ENCODE measurements at places on chromosomes 12 and 14.
A peak's percentile ranks its signal among the peaks of the same experiment; 100 is the strongest.

- no peak overlapping the region for H3K4me3 ChIP-seq
- H3K36me3 ChIP-seq = no peaks in the 10 kb centered on the region
- H3K27me3 ChIP-seq = peaks cover 55% of the 10 kb centered on the region
- H3K27ac ChIP-seq = no peak overlapping the region
- no peak for DNase-seq
Measured at GRCh38 chr14:32941668-32942065, 3.0 kb downstream of the NPAS3 start.

DNA sequence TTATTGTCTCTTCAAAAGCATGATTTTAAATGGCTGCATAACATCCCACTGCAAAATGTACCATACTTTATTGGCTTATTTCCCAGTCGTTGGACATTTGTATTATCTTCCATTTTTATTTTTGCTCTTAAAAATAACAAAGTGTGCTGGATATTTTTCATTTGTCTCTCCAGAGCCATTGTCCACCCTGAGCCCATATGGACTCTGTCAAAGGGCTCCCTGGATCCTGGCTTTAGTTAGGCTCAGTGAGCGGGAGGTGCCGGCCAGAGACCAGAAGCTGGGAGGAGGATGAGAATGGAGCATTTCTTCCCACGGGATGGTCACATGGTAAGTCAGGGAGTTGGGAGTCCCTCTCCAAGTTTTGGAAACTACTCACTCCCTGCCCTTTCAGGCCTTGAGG, 296.9 kb downstream of the NUAK1 start:
- peaks cover 8% of the 10 kb centered on the region for H3K4me1 ChIP-seq
- DNase-seq = no peak
- no peaks in the 10 kb centered on the region for H3K27me3 ChIP-seq
- no peak overlapping the region for H3K4me3 ChIP-seq
- H3K36me3 ChIP-seq = no peaks in the 10 kb centered on the region

DNA sequence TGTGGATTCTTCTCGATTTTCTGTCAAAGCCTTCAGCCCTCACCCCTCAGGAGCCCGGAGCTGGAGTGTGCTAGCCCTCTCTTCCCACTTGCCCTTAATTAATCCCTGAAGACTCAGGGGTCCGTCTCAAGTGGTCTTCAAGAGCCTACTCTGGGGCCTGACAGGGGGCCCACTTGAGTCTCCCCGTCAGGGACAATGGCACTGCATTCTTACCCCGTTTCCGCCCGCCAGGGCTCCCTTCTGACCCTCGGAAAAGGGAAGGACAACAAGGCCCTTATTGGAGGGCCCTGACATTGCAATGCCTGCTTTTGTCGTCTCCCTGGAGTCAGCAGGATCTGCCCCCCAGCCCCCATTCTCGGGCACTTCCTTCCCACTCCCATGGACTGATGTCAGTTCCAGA, 34.4 kb downstream of the TBX3 start:
- H3K4me3 ChIP-seq = no peak overlapping the region
- no peak for DNase-seq
- H3K27ac ChIP-seq = no peak overlapping the region
- no peaks in the 10 kb centered on the region for H3K36me3 ChIP-seq
- H3K4me1 ChIP-seq = peaks cover 2% of the 10 kb centered on the region
- no peaks in the 10 kb centered on the region for H3K27me3 ChIP-seq

GRCh38 chr12:14846876-14847580, 3.7 kb upstream of the ART4 start:
- peaks cover 73% of the 10 kb centered on the region for H3K4me1 ChIP-seq
- no peaks in the 10 kb centered on the region for H3K36me3 ChIP-seq
- peak overlapping the region; percentile 85 for H3K27ac ChIP-seq
- DNase-seq = no peak
- H3K4me3 ChIP-seq = no peak overlapping the region
- H3K27me3 ChIP-seq = no peaks in the 10 kb centered on the region

DNA sequence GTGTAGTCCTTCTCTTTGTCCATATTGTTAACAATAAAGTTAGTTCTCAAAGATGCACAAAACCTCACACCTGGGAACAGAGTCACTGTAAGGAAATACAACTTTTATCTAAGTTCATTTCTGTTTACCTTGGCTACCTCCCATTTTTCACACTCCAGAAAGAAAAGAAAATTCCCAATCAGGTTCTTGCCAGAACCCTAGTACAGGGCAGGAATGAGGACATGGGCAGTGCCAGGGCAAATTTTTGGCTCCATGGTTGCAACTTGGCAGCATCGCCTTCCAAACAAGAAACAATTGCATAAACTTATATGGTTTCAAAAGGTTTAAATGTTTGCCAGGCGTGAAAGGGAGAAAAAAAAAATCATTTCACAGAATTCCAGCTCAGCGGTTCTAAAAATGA, 296.3 kb upstream of the PRKD1 start:
- H3K4me1 ChIP-seq = peaks cover 15% of the 10 kb centered on the region
- no peaks in the 10 kb centered on the region for H3K36me3 ChIP-seq
- H3K4me3 ChIP-seq = no peak overlapping the region
- DNase-seq = no peak

DNA sequence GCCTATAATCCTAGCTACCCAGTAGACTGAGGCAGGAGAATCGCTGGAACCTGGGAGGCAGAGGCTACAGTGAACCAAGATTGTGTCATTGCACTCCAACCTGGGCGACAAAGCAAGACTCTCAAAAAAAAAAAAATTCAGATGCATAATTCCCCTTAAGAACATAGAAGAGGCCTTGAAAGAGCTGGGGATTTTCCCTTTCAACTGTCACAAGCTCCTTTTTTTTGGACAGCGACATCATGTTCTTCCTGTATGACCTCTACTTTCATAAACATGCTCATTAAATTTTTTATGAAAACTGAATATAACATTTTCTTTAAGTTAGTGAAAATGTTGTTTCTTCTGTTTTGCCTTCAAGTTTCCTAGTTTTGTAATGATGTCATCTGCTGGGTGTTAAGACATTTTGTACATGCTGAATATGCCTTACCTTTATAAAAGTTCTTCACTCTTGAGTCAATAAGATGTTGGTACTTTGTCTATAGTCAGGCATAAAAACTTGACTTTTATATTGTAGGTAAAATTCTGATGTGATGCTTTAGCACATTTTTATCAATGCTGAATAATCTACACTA, 76.0 kb downstream of the PTHLH start:
- H3K4me1 ChIP-seq = peaks cover 12% of the 10 kb centered on the region
- no peak overlapping the region for H3K27ac ChIP-seq
- no peaks in the 10 kb centered on the region for H3K36me3 ChIP-seq
- DNase-seq = no peak

DNA sequence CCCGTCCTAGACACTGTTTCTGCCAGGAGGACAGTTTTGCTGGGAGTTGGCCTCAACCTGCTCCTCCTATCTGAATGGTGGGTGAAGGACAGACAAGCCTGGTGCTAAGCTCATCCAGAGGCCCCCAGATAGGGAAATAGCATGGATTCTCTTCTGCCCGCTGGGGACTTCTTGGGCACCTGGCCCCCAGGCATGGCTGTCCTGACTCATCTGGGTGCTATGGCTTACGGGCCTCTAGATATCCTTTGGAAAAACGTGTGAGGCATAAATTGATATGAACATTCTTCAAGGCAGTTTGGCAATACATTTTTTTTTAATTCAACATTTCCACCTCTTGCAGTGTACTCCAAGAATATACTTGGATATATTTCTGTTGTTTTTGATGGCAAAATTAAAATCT, 8.6 kb downstream of the TECPR2 start:
- H3K36me3 ChIP-seq = no peaks in the 10 kb centered on the region
- no peak overlapping the region for H3K4me3 ChIP-seq
- H3K27ac ChIP-seq = no peak overlapping the region
- H3K27me3 ChIP-seq = no peaks in the 10 kb centered on the region
- no peaks in the 10 kb centered on the region for H3K4me1 ChIP-seq
- no peak for DNase-seq

DNA sequence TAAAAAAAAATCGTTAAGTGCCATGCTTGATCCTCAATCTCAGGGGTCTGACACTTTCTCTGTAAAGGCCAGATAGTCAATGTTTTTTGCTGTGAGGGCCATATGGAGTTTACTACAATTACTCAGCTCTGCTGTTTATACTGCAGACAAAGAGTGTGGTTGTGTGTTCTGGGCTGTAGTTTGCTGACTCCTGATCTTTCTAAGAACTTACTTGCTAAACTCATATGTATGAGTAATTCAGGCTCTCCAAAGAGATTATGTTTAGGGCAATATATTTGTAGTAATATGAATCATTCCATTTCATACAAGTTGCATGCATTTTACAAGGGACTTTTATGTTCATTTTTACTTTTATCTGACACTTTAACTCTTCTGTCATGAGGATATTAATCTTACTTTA, 188.2 kb downstream of the TMTC2 start:
- peaks cover 34% of the 10 kb centered on the region for H3K4me1 ChIP-seq
- no peak overlapping the region for H3K4me3 ChIP-seq
- no peak overlapping the region for H3K27ac ChIP-seq
- H3K27me3 ChIP-seq = no peaks in the 10 kb centered on the region

DNA sequence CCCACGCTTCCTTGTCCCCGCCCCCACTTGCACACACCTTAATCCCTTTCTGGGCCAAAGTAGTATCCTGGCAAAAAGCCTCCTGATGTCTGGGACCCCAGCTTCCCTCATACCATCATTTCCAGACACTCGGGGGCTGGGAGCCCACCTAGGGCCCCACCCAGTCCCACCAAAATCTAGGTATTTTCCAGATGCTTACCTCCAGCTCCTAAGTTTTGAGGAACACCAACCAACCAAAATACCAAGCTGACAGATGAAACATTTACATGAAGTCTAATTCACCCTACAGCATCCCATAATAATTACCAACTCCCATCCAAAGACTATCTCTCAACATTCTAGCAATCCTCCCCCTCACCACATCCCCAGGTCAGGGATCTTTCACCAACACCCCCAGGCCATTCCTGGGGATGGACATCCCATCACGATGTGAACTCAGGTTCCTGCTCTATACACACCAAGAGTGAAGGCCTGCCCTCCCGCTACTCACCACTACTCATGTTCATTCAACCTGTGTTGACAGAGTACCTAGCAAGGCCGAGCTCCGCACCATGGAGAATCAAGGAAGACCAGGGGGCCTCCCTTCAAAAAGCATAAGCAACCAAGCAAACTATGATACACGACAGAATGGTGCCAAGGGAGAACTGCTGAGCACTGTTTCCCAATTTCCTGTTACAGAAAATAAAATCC, 1.6 kb upstream of the CHD4 start:
- no peak for DNase-seq
- H3K4me1 ChIP-seq = peaks cover 50% of the 10 kb centered on the region
- H3K27ac ChIP-seq = no peak overlapping the region
- no peaks in the 10 kb centered on the region for H3K27me3 ChIP-seq
- H3K4me3 ChIP-seq = no peak overlapping the region
- H3K36me3 ChIP-seq = peaks cover 4% of the 10 kb centered on the region

- peak overlapping the region; percentile 80 for H3K27ac ChIP-seq
- H3K27me3 ChIP-seq = no peaks in the 10 kb centered on the region
- peaks cover 46% of the 10 kb centered on the region for H3K4me1 ChIP-seq
- H3K36me3 ChIP-seq = peaks cover 18% of the 10 kb centered on the region
- peak overlapping the region; percentile 66 for H3K4me3 ChIP-seq
Measured at GRCh38 chr14:103139132-103140025, 16.1 kb downstream of the TNFAIP2 start.

- no peak overlapping the region for H3K27ac ChIP-seq
Measured at GRCh38 chr12:44519931-44520330, 356.2 kb downstream of the NELL2 start.

- H3K4me3 ChIP-seq = no peak overlapping the region
- no peak overlapping the region for H3K27ac ChIP-seq
- DNase-seq = no peak
- H3K27me3 ChIP-seq = no peaks in the 10 kb centered on the region
- H3K4me1 ChIP-seq = peaks cover 41% of the 10 kb centered on the region
Measured at GRCh38 chr14:23930742-23931141, 22.8 kb upstream of the DHRS4 start.

GRCh38 chr14:87094913-87095312, 898.1 kb downstream of the GALC start:
- no peaks in the 10 kb centered on the region for H3K36me3 ChIP-seq
- no peaks in the 10 kb centered on the region for H3K27me3 ChIP-seq
- peak overlapping the region; percentile 20 for H3K27ac ChIP-seq
- DNase-seq = no peak
- peaks cover 55% of the 10 kb centered on the region for H3K4me1 ChIP-seq

GRCh38 chr12:46349253-46349652, 23.3 kb downstream of the SLC38A2 start:
- H3K27ac ChIP-seq = no peak overlapping the region
- no peak for DNase-seq
- H3K36me3 ChIP-seq = no peaks in the 10 kb centered on the region
- peaks cover 4% of the 10 kb centered on the region for H3K4me1 ChIP-seq
- H3K27me3 ChIP-seq = no peaks in the 10 kb centered on the region

GRCh38 chr14:105117257-105117646, 51.3 kb downstream of the JAG2 start:
- DNase-seq = no peak
- H3K4me1 ChIP-seq = peaks cover 49% of the 10 kb centered on the region
- H3K27me3 ChIP-seq = no peaks in the 10 kb centered on the region
- H3K36me3 ChIP-seq = peaks cover 3% of the 10 kb centered on the region
- H3K27ac ChIP-seq = peak overlapping the region; percentile 95

- H3K27me3 ChIP-seq = peaks cover 2% of the 10 kb centered on the region
- H3K4me3 ChIP-seq = no peak overlapping the region
- H3K36me3 ChIP-seq = no peaks in the 10 kb centered on the region
- H3K4me1 ChIP-seq = peaks cover 31% of the 10 kb centered on the region
- DNase-seq = no peak
- peak overlapping the region; percentile 58 for H3K27ac ChIP-seq
Measured at GRCh38 chr14:70008284-70009262, 129.4 kb downstream of the SMOC1 start.

- DNase-seq = peak; percentile 39
- H3K4me1 ChIP-seq = peaks cover 32% of the 10 kb centered on the region
- H3K27me3 ChIP-seq = no peaks in the 10 kb centered on the region
- peak overlapping the region; percentile 89 for H3K4me3 ChIP-seq
Measured at GRCh38 chr14:34874386-34875030, 652 bp downstream of the BAZ1A start.

DNA sequence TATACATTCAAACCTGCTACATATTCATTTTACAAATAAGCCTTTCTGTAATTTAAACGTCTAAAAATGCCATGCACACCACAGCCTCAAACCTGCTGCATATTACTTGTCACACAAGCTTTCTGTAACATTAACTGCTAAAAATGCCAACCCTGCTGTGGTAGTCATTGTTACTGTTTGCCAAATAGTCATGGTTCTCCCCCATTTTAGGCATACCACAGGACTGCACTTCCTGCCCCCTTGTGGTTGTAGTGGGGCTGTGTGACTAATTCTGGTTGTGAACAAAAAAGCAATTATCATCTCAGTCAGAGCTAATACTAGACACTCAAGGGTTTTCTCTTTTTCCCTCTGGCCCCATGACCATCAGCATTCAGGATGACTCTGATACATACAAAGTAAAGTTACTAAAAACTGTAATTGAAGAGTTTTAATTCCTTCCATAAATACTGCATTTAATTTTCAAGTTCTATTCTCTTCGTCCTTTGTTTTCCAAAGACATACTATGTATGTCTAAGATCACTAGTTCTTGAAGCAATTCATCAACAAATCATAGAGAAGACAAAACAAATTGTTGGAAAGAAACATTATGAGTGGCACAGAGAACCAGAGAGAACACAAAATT, 5.7 kb upstream of the SLC35F4 start:
- no peak overlapping the region for H3K4me3 ChIP-seq
- no peaks in the 10 kb centered on the region for H3K4me1 ChIP-seq
- no peak for DNase-seq
- no peak overlapping the region for H3K27ac ChIP-seq
